T-helper 9 cell (primary cell): ENCODE measurements at places on chromosomes 12 and 14.
A peak's percentile ranks its signal among the peaks of the same experiment; 100 is the strongest.

GRCh38 chr12:112321245-112321644 lies 61.0 kb downstream of the HECTD4 start:
- no peak for DNase-seq

- DNase-seq = no peak
These were observed 89.3 kb downstream of the EPS8 start for GRCh38 chr12:15699886-15700285.

GRCh38 chr12:59980476-59980875 lies 384.6 kb downstream of the SLC16A7 start:
- DNase-seq = no peak

DNA sequence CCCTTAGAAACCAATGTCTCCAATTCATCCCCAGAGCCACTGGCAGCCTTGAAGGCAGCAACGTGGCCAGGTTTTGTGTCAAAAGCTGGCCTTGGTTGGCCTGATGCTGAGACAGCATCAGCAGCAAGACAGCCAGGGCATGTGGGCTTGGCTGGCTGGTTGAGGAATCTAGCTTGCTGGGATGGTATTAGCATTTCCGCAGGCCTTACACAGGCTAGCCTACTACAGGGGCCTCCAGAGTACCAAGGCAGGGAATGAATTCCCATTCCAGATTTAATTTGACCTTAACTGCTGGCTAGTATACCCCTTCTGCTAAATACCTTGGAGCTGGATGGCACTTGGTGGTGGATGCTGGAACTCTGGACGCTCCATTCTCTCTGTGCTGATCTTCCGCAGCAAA lies 15.8 kb downstream of the NGDN start:
- DNase-seq = no peak

GRCh38 chr14:50773632-50774541 lies 57.1 kb downstream of the NIN start:
- DNase-seq = peak; percentile 7

DNA sequence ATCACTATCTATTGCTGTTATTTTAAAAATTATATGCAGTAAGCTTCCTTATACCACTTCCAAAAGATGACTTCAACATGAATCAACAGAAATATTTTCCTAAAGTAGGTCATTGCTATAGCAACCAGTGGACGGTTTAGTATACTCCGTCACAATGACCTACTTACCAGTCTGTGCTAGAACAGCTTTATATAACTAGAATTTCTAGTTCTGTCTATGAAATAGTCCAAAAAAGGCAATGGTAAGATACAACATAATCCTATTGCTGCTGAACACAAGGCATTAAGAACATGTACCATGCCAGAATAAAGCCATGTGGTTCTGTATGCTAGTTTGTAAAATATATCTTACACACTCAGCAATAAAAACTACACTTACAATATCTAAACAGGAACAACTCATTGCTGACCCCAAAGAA lies 40.7 kb upstream of the MTERF2 start:
- no peak for DNase-seq

- DNase-seq = no peak
These were observed 13.2 kb upstream of the SERPINA3 start for GRCh38 chr14:94598816-94599655.

- no peak for DNase-seq
These were observed 39.7 kb upstream of the RPH3A start for GRCh38 chr12:112751844-112752243.

GRCh38 chr12:54654926-54655325 lies 6.8 kb upstream of the DCD start:
- DNase-seq = no peak

DNA sequence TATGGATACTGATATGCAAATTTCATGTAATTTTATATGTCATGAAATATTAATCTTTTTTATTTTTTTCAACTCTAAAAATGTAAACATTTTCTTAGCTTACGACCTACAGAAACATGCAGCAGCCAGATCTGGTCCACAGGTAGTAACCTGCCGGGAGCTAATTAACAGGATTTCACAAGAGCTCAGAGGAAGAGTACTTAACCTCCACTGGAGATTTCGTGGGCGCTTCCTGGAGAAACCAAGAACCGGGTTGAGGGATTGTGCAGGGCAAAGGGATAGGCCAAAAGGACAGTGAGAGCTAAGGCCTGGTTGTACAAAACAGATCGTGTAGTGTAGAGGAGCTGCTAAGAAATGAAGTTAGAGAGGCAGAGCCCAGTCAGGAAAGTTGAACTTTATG lies 315.7 kb downstream of the PAWR start:
- no peak for DNase-seq

DNA sequence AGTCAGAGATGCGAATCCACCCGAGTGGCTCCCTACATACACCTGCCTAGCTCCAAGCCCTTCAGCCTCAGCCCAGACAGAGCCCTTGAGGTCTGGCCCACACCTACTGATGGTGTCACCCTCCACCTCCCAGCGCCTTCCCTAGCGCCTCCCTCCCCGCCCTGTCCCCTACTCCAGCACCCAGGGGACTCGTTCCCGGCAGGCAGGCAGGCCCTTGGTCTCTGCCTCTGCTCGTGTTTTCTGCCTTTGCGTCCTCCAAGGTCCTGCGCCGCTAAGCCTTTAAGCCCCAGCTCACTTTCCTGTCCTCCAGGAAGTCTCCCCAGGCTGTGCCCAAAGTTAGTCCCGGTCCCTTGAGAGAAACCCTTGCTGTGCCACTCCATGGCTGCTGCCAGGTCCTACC lies 12.7 kb downstream of the INF2 start:
- no peak for DNase-seq

GRCh38 chr12:132248453-132249167 lies 80.8 kb downstream of the GALNT9 start:
- no peak for DNase-seq

DNA sequence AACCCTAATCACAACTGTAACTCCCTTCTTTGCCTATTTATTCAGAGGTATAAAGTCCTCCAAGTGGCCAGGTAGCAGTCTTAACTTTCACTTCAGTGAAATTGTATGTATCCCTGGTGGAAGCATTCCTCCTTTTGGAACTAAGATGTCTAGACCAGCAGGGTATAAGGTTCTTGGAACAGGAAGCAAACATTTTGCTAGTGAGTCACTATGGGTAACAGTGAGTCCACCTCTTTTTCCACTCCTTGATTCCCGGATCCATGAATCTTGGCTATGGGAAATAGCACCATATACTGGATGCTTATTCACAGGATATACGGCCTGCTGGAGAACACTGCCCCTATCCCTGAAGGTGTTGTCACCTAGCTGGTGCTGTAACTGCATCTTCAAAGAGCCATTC lies 80.2 kb downstream of the KCNA5 start:
- DNase-seq = no peak

GRCh38 chr14:67191768-67192290 lies 2.6 kb downstream of the GARIN2 start:
- DNase-seq = no peak

GRCh38 chr14:105939810-105940508 lies 413.6 kb downstream of the TMEM121 start:
- DNase-seq = no peak

DNA sequence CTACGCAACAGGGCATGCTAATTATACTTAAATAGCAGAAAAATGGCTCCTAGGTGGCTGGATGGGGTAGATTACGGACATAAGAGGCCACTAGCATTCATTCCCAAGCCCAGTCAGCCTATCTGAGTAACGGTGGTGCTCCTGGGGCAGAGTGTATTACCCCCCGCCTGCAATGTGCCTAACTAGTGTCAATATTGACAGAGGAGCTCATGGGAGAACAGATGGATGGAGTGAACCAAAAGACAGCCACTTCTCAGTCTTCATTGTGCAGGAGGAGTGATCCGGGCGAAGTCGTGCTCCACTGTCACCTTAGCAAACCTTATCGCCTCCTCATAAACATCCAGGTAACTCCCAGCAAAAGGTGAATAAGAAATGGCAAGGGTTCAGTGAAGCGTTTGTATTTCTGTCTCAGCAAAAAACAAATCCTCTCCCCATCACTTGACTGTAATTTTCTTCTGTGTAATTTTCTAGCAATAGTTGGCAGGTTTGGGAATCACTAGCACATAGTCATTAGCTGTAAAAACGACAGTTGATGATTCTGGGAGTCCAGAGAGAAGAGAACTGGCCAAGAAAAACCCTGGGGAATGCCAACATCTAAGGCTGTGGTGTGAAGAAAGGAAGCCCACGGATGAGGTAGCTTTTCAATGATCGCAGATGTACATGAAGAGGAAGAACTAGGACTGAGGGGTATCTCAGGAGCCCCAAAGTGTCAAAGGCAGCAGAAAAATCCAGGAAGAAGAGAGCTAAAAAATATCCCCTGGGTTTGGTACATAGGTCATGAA lies 126.6 kb upstream of the BCL2L14 start:
- no peak for DNase-seq

DNA sequence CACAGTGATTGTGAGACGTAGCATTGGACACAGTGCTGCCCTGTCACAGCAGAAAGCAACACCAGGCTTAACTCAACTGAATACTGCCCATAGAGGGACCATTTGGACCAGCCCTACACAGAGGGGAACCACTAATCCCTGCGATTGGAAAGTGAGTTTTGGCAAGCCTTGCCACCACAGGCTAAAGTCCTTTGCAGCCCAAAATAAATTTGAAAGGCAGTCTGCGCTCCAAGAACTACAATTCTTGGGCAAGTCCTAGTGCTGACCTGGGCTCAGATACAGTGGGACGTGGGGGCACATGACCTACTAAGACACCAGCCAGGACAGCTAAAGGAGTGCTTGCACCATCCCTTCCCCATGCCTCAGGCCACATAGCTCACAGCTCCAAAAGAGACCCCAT lies 331.4 kb upstream of the GARIN2 start:
- no peak for DNase-seq

- no peak for DNase-seq
These were observed 549.6 kb downstream of the DIO2 start for GRCh38 chr14:79661752-79662151.

GRCh38 chr14:22488522-22489243 lies 100.3 kb downstream of the DAD1 start:
- no peak for DNase-seq

- no peak for DNase-seq
These were observed 28.1 kb downstream of the PIGH start for GRCh38 chr14:67571991-67572323.

DNA sequence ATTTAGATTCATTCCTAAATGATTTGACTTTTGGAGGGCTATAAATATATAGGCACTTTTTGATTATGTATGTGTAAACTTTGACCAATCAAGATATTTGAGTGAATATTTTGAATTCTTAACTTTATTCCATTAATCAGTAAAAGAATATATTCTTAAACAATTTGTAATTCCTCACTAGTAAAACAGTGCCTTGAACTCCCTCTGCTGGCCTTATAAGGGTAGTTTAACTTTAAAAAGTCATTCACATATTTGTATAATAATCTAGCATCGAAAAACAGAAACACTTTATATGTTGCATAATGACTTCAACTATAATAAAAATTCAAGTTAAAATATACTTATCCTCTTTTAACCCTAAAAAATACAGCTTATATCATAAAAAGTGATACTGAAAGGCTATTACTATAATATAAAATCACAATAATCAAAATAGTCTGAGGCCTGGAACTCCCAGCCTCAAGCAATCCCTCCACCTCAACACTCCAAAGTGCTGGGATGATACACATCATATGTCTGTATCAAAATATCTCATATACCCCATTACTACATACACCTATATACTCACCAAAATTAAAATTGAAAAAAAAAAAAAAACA lies 31.2 kb downstream of the CCDC59 start:
- DNase-seq = no peak

- DNase-seq = no peak
These were observed at the start of gene CD9 for GRCh38 chr12:6200256-6201212. Gene CD9, plus strand, starts transcription at chr12:6200400. Its CDS starts 100 bp downstream, at chr12:6200500.

GRCh38 chr12:100427078-100427477 lies 46.6 kb upstream of the NR1H4 start:
- DNase-seq = no peak

DNA sequence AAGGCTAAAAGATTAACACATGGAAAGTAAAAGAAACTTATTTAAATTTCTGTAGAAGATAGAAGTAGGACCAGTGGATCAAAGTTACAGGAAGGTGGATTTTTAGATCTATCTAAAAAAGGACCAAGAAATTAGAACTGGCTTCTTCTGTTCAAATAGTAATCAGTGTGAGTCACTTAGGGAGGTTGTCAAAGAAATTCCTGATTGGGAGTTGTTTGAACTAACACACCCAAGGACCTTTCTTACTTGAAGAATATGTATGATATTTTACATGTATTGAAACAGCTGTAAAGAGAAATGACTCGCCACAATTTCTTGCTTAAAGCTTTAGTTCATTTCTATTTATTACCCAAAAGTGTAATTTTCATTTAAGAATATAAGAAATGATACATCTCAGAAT lies 256.9 kb downstream of the RAD51B start:
- no peak for DNase-seq

DNA sequence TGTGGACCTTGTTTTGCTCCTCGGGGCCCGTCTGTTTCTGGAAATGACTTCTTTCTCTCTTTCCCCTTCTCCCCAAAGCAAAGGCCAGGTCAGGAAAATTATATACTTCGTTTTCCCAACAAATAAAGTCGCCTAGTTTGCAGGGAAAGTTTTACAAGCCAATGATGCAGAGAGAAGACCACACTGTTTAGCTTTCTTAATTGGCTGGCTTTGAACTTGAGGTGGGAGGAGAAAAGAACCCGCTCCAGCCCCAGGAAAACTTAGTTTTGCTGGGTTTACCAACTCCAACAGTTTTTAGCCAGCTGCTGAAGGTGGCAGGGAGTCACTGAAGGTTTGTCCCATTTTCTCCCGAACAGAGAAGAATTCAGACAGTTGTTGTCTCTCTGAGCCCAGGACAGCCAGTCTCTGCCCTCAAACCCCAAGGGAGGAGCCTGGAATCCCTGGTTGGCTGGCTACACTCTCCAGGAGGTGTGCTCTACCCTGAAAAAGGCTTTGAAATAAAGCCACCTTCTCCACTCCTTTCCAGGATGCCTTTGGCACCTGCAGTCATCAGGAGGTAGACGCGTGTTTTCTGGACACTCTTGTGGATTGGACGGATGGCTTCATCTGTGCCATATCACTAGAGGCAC lies 24.8 kb downstream of the BCL11B start:
- DNase-seq = no peak

DNA sequence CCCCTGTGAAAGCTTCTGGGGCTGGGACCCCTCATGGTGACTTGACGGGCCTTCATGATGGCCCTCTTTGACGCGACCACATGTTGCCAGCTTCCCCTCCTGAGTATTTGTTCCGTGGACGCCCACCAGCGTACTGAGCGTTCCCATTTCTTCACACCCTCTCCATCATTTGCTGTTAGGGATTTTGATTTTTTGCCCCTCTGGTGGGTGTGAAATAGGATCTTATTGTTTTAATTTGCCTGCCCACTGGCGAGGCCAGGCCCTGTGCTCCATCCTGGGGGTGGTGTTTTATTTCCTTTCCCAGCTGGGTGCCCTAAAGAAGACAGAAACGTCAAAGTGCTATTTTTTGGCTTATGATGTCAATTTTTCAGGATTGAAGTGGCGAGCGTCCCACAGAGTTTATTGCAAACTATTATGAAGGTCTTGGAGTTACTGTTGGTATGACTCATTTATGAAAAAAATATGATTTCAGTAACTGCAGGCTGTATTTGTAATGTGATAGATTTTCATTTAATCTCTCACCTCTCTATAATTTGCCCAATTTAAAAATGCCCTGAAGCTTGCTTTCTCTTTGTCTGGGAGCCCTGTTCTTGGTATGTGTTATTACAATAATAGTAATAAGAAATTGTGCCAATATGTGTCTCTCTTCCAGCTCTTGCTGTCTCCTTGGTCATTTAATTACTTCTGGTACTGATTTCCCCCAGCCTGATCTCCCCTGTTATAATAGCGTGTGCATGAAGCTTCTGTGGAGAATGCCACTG lies 99.6 kb downstream of the SLC25A47 start:
- DNase-seq = no peak

- DNase-seq = no peak
These were observed 80.6 kb upstream of the GSC start for GRCh38 chr14:94850309-94851211.

GRCh38 chr12:128929057-128929456 lies 75.8 kb downstream of the GLT1D1 start:
- no peak for DNase-seq
